CD8-positive, alpha-beta memory T cell (primary cell): ENCODE measurements at places on chromosomes 6 and 20. TPM values are rescaled to one million over a fixed set of nuclear protein-coding genes. Genes with fewer than 3 reads are reported as not detected.

GRCh38 chr20:54416770-54417169 lies 58.6 kb upstream of the DOK5 start:
- H3K27me3 ChIP-seq, result no peaks in the 10 kb centered on the region
- no peak overlapping the region for H3K4me3 ChIP-seq
- H3K4me1 ChIP-seq, result no peaks in the 10 kb centered on the region
- H3K27ac ChIP-seq, result no peak overlapping the region

The REPS1 gene
- 69.5 TPM for total RNA-seq

GRCh38 chr20:43542674-43543073 lies 16.2 kb upstream of the SGK2 start:
- H3K36me3 ChIP-seq, result no peaks in the 10 kb centered on the region
- H3K4me3 ChIP-seq, result no peak overlapping the region
- DNase-seq, result no peak
- no peak overlapping the region for H3K27ac ChIP-seq
- H3K27me3 ChIP-seq, result no peaks in the 10 kb centered on the region
- no peaks in the 10 kb centered on the region for H3K4me1 ChIP-seq

The COL11A2 gene
- 1.1 TPM for total RNA-seq

The ECT2L gene
- not detected for total RNA-seq

DNA sequence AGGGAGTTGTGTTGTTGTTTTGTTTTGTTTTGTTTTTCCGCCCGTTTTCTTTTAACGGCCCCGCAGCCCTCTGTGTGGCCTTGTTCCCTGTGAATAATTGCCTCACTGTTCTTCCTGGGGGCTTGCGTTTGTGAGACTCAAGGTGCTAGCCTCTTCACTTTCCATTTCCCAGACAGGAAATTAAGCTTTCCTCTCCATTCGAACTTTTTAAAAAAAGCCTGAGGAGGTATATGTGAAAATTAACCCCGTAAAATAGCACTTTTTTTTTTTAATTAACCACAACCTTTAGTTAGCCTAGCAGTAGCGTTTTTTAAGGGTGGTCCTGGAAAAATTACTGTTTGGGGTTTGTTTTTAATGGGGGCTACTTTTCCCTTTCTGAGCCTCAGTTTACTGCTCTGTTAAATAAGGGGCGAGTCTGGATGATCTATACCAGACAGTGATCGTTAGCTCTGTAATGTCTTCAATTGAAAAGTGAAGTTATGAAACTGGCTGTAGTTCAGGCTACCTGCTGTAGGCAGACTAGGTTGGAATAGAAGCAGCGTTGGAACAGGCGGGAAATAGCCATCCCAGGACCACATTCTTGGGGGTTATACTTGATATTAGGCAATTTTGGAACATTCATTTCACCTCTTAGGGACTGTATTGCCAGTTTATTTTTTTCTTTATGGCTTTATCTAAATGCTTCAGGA lies 1.7 kb downstream of the STX16 start:
- peaks cover 49% of the 10 kb centered on the region for H3K4me1 ChIP-seq
- no peak for DNase-seq
- H3K27me3 ChIP-seq, result no peaks in the 10 kb centered on the region
- peak overlapping the region; percentile 95 for H3K4me3 ChIP-seq
- H3K27ac ChIP-seq, result peak overlapping the region; percentile 97

The KCNK16 gene
- total RNA-seq, result not detected

GRCh38 chr6:127447780-127448179 lies 11.4 kb downstream of the KIAA0408 start:
- no peak overlapping the region for H3K27ac ChIP-seq
- no peak overlapping the region for H3K4me3 ChIP-seq
- H3K27me3 ChIP-seq, result no peaks in the 10 kb centered on the region
- H3K4me1 ChIP-seq, result no peaks in the 10 kb centered on the region
- no peaks in the 10 kb centered on the region for H3K36me3 ChIP-seq

The FOXA2 gene
- total RNA-seq, result not detected

The SUPT3H gene
- total RNA-seq, result 14.6 TPM
